ENCODE measurements at places on chromosomes 11 and 22.

GRCh38 chr11:106076171-106076918, 802 bp downstream of the KBTBD3 start:
- DNase-seq: no peak

- DNase-seq: no peak
Observed at GRCh38 chr11:35151683-35152280, 12.8 kb downstream of the CD44 start.

GRCh38 chr11:8017071-8017470, 29.9 kb downstream of the EIF3F start:
- no peak for DNase-seq

DNA sequence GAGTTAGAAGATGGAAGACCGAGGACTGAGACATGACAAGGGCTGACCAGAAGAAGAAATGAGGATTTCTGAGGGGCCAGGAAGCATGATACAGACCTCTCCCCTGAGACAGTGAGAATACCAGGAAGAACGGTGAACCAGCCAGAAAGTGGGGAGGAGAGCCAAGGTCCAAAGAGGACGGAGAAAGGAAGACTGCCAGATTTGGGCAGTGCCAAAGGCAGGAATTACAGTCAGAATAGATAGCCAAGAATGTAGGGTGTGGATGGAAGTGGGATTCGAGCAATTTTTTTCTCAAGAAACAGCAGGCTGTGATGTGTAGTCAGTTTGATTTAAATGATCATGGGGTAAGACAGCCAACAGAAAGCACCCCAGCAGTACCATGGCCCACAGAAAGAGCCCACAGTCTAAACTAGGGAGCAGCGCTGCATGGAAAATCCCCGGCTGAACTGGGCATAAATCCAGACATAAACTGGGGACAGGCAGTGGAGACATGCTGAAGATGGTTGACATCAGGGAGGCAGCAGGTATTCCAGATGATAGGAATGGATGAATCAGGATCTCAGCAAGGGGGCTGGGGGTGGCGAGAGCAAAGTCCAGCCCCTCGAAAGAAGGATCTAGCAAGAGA, 67.3 kb upstream of the BARX2 start:
- no peak for DNase-seq

DNA sequence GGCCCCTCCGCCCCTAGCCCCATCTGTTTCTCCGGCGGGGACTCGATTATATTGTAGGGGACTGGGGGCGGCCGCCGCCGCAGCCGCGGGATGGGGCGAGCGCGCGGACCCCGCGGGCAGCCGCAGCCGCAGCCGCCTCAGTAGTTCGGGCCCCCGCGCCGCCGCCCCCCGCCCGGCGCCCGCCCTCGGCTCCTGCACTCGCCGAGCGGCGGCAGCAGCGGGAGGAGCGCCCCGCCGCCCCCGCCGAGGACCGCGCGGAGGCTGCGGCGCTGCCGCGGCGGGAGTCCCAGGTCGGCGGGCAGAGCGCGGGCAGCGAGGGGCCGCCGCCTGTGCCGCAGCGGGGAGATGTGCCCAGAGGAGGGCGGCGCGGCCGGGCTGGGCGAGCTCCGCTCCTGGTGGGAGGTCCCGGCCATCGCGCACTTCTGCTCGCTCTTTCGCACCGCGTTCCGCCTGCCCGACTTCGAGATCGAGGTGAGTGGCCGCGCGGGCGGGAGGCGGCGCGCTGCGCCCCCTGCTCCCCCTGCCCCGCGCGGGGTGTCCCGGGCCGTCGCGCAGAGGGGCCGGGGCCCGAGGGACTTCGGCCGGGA, at the start of gene CECR2:
CECR2 (plus strand) TSS at position 22 of the 587 bp plus-strand sequence; CDS start at position 346, 324 bp downstream.
- DNase-seq: no peak

- DNase-seq: peak; percentile 9
Observed at GRCh38 chr11:36091256-36091811, 147.5 kb downstream of the LDLRAD3 start.

DNA sequence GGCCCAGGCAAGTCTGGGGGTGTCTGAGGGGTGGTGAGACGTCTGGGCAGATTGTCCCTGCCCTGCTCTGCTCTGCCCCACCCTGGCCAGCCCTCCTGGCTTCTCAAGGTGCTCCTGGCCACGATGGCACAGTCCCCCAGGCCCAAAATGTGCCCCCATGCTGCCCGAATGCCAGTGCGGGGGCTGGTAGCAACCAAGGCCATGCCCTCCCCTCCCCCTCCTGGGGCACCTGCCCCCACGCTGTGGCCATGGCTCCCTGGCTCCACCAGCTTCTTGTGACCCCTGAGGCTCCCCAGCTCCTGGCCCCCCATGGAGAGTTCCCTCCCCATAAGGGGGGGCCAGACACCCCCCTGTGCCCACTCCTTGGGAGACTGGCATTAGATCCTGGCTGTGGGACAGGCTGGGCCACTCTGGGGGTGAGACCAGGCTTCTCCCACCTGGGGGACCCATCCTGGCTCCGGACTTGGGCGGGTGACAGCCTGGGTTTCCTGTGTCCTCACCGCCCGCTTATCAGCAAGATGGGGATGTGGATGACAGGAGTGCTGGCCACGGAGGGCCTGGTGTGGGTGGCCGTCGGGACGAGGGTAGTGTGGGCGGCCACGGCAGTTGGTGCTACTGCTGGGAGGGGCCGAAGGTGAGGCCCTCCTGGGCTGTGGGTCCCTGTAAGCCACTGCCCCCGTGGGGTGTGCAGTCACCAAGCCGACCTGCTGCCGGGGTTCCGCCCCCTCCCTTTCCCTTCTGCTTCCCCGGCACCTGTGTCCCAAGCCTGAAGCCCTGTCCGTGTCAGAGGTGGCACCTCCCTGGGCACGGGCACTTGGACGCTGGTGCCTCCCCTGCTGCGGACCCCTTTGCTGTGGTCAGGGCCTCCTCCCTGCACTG, 15.9 kb upstream of the MUC6 start:
- peak; percentile 5 for DNase-seq

GRCh38 chr11:119730789-119731386, 1.9 kb upstream of the NECTIN1 start:
- no peak for DNase-seq

GRCh38 chr11:23569547-23569946, 709.3 kb upstream of the CCDC179 start:
- no peak for DNase-seq

GRCh38 chr22:25495285-25495684, 69.2 kb upstream of the GRK3 start:
- DNase-seq: no peak

GRCh38 chr11:45484326-45484883, 181.0 kb downstream of the CHST1 start:
- DNase-seq: no peak

DNA sequence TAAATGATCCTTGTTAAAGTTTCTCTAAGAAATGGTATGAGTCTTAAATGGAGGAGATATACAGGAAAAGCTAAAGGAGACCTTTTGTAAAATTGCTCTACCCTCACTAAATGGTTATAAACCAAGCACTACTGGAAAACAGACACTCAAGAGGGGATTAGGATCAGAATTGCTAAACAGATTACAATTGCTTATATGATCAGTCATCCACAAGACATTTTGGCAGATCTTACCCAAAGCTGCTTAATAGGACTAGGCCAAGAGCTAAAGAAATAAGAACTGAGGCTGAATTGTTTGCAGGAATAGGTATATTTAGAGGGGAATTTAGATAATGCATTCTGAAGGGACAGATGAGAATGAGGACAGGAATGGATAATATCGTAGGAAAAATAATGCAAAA, 9.5 kb downstream of the HARBI1 start:
- DNase-seq: no peak

DNA sequence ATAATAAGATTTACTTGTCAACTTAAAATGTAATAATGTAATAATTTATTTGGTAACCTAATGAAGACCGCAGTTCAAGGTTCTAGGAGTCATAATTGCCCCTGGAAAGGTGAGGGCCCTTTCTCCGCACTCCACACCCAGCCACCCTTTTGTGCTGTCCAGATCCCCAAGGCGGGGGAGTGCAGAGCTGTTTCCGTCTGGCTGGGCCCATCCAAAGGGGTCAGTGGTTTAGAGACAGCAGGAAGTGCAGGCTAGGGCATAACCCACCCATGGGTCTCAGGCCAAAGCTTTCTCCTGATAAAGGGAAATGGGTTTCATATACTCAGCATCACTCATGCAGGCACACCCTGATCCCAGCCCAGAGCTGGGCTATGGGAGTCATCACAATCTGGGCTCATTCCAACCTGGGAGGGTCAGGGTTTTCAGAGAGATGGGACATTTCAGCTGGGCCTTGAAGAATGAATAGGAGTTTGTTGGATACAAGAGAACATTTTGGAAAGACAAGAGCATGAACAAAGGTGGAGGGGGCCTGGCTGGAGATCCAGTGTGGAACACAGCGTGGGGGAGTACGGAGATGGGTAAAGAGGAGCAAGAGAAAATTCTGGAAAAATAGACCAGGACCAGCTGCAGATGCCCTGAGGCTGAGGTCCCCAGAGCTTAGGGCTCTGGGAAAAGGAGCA, 432.2 kb downstream of the TBC1D22A start:
- no peak for DNase-seq

GRCh38 chr22:30324014-30324730, 2.6 kb downstream of the TBC1D10A start:
- DNase-seq: no peak

DNA sequence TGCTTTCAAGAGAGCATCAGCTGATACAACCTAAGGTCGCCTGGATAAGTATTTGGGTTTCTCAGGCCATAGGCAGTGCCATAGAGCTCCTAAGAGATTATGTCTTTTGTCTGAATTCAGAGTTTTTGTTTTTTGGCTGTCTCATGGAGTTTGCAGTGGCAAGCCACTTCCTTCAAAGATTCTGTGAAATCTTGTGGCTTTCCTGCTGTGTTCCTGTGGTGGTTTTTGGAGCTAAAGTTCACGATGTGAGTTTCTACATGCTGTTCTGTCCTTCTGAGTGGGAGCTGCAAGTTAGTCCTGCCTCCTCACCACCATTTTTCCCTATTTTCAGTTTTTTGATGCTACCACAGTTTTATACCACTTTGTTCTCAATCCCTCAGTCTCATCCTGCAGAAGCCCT, 111.4 kb downstream of the COMMD9 start:
- DNase-seq: no peak

DNA sequence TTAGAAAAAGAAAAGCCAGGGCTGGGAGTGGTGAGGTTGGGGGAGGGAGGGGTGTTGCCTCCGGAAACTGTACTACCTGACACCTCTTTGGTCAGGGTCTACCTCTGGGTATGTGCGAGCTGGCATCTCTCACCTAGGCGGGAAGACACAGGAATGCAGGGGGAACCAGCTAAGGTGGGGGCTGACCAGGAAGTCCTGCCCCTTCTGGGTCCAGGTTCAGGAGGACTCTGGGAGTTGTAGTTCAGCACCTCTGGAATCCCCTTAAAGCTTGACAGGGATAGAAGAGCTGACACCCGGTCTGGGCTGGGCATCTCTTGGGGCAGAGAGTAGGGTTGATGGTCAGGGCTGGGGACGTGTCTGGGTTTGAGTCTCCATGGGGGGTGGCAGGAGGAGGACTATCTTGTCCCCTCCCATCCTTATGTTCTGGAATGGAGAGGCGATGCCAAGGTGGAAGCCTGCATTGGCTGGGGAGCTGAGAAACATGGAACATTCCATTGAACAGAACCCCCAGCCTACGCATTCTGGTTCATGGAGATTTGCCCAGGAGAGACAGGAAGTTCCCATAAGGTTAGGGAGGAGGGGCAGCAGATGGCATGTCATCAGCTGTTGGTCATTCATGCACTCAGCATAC, 2.1 kb upstream of the KIAA1671 start:
- DNase-seq: no peak

DNA sequence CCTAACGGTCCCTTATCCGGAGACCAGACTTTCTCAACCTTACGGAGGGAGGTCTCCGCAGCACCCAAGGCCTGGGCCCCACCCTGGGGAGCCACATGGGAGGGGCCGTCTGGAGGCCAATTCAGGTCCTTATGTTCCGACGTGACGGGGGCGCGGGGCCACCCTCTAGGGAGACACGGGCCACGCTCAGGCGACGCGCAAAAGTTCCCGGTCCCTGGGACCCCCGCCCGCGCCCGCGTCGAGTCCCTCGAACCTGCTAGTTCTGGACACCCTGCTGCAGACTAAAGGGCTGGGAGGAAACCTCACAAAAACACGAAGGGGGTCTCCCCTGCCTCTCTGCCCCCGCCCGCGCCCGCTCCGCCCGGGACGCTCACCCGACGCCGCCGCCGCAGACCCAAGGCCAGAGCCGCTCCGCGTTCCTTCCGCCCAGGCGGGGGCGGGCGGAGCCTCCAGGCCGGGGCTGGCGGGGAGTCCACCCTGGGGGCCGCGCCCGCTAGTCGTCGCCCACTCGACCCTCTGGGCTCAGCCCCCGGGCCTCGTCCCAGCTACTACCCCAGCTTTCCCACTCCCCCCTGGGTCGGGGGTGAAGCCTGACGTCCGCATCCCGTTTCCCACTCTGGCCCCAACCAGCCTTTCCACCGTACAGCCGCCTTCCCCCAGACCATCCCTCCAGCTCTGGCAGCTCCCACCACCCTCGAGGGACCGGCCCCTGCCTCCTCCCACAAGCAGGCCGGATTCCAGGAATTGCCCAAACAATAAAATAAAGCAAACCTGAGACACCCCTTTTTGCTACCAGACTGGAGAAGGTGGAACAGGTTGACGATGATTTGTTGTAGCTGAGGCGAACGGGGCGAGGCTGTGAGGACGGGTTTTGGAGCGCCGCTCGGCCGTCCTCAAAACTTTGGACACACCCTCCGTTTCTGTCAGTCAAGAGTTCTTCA, 2.7 kb downstream of the RNH1 start:
- DNase-seq: no peak

DNA sequence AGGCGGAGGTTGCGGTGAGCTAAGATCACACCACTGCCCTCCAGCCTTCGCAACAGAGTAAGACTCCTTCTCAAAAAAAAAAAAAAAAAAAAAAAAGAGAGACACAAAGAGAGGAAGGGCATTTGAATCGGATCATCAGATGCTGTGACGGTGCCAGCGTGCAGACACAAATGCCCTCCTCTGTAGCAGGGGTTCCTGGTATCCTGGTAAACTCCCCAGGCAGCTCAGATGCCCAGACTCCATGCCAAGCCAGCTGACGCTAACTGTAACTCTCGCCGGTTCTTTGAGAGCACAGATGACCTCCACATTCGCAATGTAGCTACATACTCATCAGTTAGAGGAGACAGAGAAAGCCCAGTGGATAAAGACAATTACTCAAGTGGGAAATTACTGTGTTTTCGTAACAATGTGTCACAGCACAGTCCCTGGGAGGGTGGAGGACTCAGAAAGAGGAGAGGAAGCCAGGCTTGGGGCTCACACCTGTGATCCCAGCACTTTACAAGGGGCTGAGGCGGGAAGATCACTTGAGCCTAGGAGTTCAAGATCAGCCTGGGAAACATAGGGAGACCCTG, 153.1 kb downstream of the BRD1 start:
- DNase-seq: no peak

DNA sequence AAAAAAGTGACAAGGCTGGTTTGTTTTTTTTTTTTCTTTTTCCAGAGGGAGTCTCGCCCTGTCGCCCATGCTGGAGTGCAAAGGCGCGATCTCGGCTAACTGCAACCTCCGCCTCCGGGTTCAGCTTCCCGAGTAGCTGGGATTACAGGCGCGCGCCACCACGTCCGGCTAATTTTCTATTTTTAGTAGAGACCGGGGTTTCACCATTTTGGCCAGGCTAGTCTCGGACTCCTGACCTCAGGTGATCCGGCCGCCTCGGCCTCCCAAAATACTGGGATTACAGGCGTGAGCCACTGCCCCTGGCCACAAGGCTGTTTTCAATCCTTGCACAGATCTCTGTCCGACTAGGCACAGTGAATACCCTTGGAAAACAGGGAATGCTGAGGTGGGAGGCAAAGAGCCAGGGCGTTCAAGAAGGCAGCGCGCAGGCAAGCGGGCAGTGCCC, 566 bp downstream of the ATP6V1E1 start:
- no peak for DNase-seq

Data from T-helper 1 cell (primary cell).